ENCODE measurements at places on chromosomes 12 and 14.

GRCh38 chr12:67943141-67943892 is 45.9 kb upstream of the IFNG-AS1 start:
- peak; percentile 46 for DNase-seq

- no peak for DNase-seq
Measured at GRCh38 chr12:124878795-124879516, 15.3 kb upstream of the SCARB1 start.

DNA sequence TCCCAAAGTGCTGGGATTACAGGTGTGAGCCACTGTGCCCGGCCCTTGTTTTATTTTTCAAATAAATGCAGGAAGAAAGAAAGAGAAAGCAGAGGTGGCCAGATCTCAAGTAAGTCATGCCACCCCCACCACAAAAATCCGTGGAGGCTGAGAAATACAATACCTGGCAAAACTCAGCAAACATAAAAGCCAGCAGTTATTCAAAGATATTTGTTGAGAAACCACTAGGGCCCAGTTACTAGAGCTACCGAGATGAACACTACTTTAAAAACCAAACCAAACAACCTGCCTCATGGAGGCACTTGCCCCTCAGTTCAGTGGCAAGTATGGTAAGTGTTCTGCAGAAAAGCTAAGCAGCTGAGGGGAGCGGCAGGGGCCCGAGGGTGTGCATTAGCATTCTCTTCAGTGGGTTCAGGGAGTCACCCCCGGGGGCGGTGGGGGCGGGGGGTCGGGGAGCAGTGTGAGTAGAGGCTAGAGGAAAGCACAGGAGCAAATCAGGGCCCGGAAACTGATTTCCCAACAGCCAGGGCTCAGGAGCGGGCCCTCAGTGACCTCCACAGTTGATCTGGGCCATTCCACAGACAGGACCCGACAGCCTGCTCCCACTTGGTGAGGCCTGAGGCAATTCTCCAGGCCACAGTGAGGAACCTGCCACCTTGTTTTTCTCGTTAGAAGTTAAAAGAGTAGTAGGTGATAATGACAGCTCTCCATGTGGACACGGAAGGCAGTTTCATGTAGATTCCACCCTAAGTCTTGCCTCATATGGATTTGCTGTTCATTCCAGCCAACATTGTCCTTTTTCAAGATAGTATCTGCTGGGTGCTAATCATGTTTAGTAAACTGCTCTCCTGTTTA is 8.6 kb downstream of the EVL start:
- DNase-seq, result no peak

GRCh38 chr12:19893514-19893913 is 454.2 kb downstream of the AEBP2 start:
- DNase-seq, result no peak

- no peak for DNase-seq
Measured at GRCh38 chr12:131795690-131796410, 32.3 kb upstream of the MMP17 start.

- DNase-seq, result no peak
Measured at GRCh38 chr12:50753232-50753769, 10.6 kb upstream of the ATF1 start.

- DNase-seq, result no peak
Measured at GRCh38 chr12:1500095-1500801, 94.1 kb downstream of the FBXL14 start.

DNA sequence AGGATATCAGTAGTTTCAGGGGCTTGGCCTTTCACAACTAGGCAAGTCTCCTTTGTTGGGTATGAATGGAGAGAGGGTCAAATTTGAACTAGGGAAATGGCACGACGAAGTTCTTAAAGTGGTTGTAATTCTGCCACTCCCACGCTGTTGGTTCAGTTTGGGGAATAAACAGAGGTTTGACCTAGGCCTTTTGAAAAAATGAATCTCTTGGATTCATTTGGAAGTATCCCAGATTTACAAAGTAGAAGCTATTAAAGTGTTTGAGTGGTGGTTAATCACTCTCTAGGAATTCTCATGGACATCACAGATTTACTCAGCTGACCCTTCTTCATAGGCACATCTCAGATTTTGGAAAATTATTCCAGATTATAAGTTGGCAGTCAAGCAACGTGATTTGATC is 14.8 kb downstream of the BATF start:
- no peak for DNase-seq

GRCh38 chr12:57546438-57547287 is at the start of gene DCTN2:
Gene DCTN2 (minus strand): TSS chr12:57547192. CDS start chr12:57547063, 129 bp downstream.
- DNase-seq, result peak; percentile 94

DNA sequence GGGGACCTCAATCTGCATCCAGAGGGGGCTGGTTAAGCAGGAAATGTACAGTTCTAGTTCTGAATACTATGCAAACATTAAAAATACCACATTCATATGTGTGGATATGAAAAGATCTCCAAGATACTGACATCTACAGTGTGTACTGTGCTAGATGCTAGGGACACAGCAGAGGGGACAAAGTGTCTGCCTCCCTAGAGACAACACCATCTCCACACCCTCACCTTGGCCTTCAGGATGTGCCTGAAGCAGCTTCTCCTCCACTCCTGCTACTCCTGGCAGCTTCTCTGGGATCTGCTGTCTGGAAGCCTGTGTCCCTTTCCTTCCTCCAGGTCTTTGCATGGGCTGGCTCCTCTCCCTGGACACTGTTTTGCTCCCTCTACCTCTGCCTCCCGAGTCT is 10.7 kb upstream of the SRSF9 start:
- no peak for DNase-seq

- no peak for DNase-seq
Measured at GRCh38 chr14:20706657-20707355, 18.2 kb downstream of the ANG start.

- no peak for DNase-seq
Measured at GRCh38 chr12:13436182-13436581, 239.7 kb downstream of the EMP1 start.

DNA sequence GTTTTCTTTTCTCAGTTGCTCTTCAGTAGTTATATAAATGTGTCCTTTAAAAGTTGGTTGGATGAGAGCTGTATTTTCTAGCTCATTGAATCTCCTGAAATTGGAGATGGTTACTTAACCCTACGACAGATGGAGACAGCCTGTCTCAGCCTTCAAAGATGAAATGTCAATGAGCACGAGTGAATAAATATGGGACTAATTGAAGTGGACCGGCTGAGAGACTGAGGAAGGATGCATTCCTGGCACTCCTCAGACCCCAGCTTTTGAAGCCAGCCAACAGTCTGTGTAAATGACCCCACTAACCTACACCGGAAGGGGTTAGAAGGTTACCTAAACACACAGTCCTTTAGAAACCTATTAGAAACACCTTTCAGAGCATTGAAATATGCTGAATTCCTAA is 46.6 kb downstream of the PDZRN4 start:
- no peak for DNase-seq

GRCh38 chr12:67633708-67634107 is 14.8 kb upstream of the DYRK2 start:
- DNase-seq, result no peak

GRCh38 chr12:55172686-55173085 is 46.5 kb downstream of the OR9K2 start:
- DNase-seq, result no peak

- DNase-seq, result peak; percentile 62
Measured at GRCh38 chr12:103495469-103496456, at the start of gene C12orf42. Gene C12orf42 (minus strand): TSS chr12:103495968. CDS start chr12:103478426, 17,542 bp downstream.

- no peak for DNase-seq
Measured at GRCh38 chr12:108622421-108622820, 11.3 kb downstream of the SELPLG start.

GRCh38 chr12:98018836-98019235 is 496.6 kb upstream of the TMPO start:
- no peak for DNase-seq

All from stimulated activated naive B cell treated with anti-CD40 and anti-IgM and Interleukin-4, amounts not matched to agents 10 μg/mL and 1 μg/mL and 100 μg/mL, for 72 hours (primary cell).